ENCODE measurements at places on chromosomes 16 and 17.

GRCh38 chr16:66918803-66919568 is at the start of gene CDH16:
Gene CDH16 (minus strand): TSS chr16:66918885. CDS start chr16:66918065, 820 bp downstream.
- DNase-seq, result no peak

DNA sequence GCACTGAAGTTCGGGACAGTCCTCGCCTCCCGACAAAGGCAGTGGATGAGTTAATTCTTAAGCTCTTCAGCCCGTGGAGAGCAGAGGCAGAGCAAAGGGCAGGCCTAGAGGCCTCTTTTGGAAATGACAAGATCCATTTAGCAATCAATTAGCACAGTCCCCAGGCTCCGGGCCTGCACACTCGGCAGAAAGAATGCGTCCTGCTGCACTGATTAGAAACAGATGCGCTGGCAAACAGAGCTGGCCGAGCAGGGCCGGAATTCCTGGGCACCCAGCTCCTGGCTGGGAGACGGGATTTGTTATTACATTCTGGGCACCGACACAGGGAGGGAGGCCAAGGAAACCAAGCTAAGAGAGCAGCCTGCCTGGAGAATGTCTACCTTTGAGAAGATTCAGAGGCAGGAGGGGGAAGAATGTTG is 162.9 kb downstream of the COPRS start:
- no peak for DNase-seq

GRCh38 chr17:59804901-59805465 is 87.8 kb downstream of the TUBD1 start:
- DNase-seq, result no peak

GRCh38 chr17:36812762-36813161 is 124.5 kb upstream of the LHX1 start:
- DNase-seq, result no peak

DNA sequence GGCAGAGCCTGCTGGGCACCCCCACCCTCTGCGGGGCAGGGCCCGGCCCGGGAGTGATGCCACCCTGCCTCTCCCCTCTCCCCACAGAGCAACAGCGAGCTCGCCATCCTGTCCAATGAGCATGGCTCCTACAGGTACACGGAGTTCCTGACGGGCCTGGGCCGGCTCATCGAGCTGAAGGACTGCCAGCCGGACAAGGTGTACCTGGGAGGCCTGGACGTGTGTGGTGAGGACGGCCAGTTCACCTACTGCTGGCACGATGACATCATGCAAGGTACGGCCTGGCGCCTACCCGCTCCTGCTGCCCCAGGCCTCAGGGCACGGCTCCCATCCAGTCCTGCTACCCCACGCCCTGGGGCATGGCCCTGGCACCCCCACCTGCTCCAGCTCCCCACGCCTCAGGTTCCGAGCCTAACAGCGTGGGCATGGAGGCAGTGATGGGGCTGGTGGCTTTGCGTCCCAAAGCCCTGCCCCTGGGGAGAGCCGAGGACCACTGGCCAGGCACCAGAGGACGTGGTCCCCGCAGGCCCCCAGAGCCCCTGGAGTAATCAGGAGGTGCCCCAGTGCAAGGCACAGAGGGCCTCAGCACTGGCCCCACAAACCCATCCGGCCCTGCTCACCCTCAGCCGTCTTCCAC is 38.4 kb downstream of the TSC2 start:
- no peak for DNase-seq

DNA sequence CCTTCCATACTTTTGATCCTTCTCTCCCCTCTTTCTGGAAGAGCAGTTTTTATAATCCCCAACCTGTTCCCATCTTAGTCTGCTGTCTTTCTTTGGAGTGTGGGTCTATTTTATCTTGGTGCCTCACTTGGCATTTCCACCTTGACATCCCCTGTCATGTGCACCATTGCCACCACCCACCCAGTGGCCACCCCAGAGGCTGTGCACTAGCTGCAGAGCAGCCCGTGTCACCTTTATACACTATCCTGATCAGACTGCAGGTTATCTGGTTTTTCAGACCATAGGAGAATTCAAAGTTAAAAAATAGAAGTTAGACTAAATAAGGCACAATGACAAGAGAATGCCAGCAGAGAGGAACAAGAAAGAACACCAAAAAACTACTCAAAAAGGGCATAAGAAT is 43.8 kb downstream of the TANGO6 start:
- DNase-seq, result no peak
